NCI-H82 (cell line): ENCODE measurements at places on chromosomes 3 and 15.

DNA sequence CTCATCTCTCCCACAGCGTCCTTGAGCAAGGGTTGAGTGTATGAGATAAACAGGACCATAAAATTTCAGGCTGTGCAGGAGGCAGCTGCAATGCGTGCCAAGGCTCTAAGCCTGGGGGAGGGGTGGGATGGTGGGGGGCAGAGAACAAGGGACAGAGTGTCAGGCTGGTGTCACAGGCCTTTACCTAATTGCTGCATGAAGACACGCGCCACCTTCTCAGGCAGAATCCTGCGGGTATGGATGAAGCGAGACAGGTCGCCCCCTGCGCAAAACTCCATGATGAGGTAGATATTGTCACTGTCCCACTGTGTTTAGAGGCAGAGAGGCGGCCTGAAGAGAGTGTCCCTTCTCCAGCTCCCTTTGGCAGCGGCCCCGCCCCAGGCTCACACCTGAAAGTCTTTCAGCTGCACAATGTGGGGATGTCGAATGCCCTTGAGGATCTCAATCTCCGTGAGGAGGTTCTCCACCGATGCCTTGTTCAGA is 1.0 kb downstream of the ULK3 start:
- no peak for DNase-seq

- DNase-seq: peak; percentile 40
These were observed 117.3 kb downstream of the DMXL2 start for GRCh38 chr15:51505251-51505650.

DNA sequence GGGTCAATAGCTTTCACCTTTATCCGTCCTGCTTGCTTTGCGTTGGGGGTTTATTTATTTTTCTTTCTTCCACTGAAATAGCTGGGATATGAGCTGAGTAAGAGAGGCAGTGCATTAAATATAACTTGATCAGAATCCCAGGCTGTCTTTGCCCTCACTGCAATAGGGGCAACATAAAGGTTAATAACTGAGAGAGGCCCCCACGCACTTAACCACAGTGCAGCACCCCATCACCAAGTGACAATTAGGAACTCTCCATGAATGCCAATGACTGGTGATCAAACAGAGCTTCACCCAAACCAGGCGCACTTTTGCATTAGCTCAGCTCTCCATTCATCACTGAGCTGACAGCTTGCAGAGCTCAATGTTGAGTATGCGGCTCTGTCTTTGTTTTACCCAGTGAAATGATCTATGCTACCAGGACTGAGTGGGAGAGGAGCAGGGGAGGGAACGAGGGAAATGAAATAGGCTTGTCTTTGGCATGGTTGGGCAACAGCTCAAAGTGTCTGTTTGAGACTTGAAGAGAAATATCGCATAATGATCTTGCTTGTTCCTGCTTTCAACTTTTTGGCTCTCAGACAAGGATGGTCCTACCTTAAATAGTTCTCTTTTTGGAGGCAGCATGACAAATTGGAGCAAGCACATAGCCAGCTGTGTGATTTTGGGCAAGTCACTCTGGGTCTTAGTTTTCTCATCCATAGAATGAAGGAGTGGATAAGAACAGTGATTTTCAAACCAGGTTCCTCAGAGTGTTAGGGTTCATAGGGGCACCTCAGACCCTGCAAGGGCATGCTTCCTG is 14.5 kb upstream of the GLCE start:
- peak; percentile 83 for DNase-seq

DNA sequence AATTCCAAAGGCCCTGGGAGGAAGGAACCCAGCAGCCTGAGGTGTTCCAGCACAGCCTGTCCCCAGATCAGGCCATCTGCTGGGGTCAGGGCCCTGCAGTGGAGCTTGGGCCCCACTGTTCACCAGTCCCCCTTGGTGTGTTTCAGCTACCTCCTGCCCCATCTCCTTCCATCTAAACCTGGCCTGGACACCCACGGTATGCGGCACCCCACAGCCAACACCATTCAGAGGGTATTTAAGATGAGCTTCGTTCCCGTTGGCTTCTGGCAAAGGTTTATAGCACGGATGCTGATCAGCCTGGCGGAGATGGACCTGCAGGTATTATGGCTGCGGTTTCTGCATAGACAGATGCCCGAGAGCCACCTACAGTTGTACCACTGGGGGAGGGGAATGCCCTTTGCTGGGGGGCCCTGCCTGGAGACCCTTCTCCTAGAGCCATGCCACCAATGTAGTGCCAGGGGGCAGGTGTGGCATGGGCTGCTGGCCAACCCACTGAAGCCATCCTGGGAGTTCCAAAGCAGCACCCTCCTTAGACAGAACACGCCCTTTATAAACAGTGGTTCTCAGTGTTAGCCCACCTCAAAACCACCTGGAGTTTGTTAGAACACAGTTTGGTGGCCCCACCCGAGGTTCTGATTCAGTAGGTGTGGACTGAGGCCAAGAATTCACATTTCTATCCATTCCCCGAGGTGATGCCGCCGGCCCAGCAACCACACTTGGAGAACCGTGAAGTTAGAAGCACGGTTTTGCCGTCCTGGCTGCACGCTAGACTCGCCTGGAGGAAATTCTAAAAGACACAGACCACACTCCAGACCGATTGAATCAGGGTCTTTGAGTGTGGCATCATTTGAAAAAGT is 126.9 kb downstream of the LRRK1 start:
- DNase-seq: no peak

GRCh38 chr3:174329321-174329720 is 529.8 kb upstream of the NAALADL2 start:
- DNase-seq: no peak

DNA sequence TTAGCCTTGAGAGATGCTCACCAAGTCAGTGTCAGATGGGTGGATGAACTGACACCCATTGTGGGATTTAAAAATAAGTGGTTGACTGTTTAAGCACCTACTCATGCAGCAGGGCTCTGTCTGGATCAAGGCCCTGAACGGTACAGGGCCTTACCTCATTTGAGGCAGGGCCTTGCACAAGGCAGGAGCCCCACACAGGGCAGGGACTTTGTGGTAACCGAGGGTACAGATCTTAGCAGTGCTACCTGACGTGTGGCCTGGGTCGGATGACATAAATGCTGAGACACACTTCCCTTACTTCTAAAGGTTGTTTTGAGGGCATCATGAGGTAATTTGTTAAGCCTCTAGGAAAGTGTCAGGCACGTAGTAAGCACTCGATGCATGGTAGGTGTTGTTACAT is 59.5 kb upstream of the PLXNA1 start:
- DNase-seq: no peak

GRCh38 chr3:10764259-10765051 is 51.6 kb upstream of the SLC6A11 start:
- DNase-seq: no peak

- DNase-seq: peak; percentile 52
These were observed 550.4 kb upstream of the CCDC54 start for GRCh38 chr3:106826791-106827311.

DNA sequence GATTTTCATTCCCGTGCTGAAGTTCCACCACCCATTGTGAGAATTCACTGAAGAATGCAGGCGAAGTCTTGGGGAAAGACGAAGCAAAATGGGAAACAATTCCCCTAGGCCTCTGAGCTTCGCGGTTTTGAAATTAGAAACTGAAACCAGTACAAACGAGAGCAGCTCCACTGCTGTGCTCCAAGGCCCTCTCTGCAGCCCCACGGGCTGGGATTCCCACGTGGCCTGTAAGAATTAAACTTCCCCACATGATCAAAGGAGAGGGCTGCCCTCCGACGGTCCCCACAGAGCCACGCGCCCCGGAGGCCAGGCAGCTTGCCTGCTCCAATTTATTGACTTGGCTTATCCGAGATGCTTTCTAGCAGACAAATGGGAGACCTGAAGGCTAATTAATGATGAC is 144.0 kb downstream of the GREM1 start:
- peak; percentile 13 for DNase-seq

GRCh38 chr3:74089814-74090213 is 465.1 kb upstream of the PDZRN3 start:
- DNase-seq: peak; percentile 3

- DNase-seq: no peak
These were observed 89.5 kb downstream of the IL20RB start for GRCh38 chr3:137047240-137047639.

GRCh38 chr3:39903253-39903652 is 93.8 kb downstream of the MYRIP start:
- DNase-seq: no peak

DNA sequence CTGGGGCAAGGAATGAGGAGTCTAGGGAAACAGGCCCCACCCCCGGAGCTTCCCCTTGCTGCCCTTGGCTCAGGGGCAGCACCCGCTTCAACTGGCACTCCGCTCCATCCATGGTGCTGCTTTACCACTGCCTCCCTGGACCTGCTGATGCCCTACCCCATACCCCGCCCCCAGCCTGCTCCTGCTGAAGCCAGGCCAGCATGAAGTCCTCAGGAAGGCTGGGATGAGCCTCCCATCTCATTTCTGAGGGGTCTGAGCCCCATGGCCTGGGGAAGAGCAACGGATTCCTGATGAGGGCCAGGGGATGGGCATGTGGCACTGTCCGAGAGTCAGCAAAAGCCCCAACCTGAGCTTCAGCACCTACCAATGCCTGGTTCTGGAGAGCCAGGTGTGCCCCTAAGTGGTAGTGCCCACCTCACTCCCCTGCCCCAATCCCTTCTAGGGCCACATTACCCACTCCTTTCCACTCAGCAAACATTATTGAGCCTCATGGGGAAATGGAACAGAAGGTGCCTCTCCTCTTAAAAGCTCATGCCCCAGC is 21.0 kb downstream of the SEC61A1 start:
- no peak for DNase-seq

DNA sequence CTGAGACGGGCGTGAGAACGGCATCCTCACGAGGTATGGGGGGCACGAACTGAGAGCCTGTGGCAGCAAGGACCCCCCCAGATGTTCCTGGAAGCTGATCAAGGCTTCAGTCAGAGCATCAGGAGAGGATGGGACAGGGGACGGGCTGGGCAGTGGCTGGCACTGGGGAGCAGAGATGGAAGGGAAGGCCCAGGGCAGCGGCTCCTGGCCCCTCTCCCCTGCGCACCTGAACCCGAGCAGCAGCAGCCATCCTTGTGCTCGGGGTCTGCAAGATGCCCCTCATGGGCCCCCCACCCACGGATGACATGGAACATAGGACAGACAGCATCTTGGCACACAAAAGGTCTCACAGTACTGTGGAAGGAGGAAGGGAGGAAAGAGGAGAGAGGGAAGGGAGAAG is 51.3 kb downstream of the DHX30 start:
- DNase-seq: no peak

DNA sequence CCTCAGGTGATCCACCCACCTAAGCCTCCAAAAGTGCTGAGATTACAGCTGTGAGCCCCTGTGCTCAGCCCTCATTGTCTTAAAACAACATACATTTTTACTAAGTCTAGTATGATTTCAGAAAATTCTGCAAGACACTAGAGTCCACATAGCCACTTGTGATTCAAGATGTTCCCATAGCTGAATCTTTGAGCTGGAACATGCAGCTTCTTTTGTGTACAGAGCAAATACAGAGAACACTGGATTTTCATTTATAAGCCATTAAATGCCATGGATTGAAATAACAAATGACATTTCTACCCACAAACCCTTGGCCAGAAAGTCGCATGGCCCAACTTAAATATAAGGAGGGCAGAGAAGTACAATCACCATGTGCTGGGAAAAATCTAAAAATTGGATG is 1489.2 kb upstream of the GBE1 start:
- no peak for DNase-seq

GRCh38 chr3:122100083-122100482 is 44.9 kb downstream of the CD86 start:
- no peak for DNase-seq

- DNase-seq: no peak
These were observed 2.2 kb downstream of the PLSCR1 start for GRCh38 chr3:146542179-146542578.

- DNase-seq: no peak
These were observed 16.6 kb upstream of the ARHGEF3 start for GRCh38 chr3:56818156-56818985.

DNA sequence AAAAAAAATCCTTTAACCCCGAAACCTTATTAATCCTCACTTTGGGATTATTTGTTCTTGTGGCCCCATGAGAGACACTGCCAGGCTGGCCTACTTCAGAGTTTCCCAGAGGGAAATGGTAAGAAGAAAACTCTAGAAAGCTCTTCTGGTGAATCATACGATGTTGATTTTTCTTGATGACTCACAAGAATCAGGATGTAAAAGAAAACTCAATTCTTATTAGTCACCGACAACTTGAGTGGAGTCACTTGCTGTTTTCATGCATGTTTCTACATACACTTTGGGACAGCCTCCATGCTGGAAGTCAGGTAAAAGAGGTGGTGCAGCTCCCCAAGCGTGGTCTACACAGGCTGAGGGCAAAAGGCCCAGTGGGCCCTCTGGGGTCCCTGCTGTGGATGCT is 42.8 kb downstream of the MYO5C start:
- DNase-seq: no peak

- DNase-seq: no peak
These were observed 18.0 kb downstream of the ISG20 start for GRCh38 chr15:88656760-88657221.

- no peak for DNase-seq
These were observed 257.1 kb upstream of the TRIM42 start for GRCh38 chr3:140420621-140421357.

GRCh38 chr3:45583021-45583851 is 11.3 kb upstream of the LIMD1 start:
- peak; percentile 52 for DNase-seq

DNA sequence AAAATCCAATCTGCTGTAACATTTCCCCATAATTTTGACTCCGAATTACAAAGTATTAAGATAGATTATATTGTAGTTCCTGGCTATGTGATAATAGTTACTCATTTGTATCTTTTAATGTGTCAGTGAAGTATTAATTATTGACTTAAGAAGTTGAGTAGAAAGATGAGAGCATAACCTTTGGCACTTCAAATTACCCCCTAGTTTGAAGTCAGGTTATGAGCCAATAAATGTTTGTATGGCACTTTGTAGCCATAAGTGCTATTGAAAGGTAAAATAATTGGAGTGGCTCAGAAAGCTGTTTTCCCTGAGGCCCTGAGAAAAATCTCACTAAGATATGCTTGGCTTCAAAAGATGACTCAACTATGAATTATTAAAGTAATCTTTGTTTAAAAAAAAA is 31.0 kb downstream of the IREB2 start:
- no peak for DNase-seq

DNA sequence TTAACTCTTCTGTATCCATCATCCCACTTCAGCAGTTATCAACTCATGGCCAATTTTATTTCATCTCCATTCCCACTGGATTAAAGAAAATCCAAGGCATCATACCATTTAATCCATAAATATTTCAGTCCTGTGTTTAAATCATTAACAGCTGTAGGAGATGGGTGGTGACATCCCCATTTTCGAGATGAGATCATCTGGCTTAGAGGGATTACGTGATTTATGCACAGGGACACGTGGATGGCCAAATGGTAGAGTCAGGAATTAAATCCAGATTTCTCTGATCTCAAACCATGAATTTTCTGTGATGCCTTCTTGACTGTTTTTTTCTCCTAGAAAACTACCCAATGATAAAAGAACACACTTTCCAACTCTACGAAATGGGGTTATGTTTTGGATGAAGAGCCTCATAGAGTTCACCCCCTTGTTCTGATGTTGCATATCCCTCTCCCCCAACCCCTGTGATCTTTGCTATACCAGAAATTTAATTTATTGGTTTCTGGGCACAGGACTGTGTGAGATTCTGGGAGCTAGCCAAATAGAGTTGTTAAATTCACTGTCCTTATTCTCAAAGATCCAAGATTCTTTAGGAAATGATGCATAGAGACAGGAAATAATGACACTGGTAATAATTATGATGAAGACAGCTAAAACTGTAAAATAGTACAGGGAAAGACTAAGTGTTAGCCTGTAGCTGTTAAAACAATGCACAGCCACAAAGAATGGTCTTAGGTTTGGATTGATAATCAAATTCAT is 7.4 kb downstream of the ZNF589 start:
- DNase-seq: peak; percentile 63
